A549 treated with CORT108297 at 1 μM for 4 hours (cell line): ENCODE measurements at places on chromosomes 12 and 14. TPM values are rescaled to one million over a fixed set of nuclear protein-coding genes. Genes with fewer than 3 reads are reported as not detected.

The SRP54 gene
- total RNA-seq: 52.4 to 74.7 TPM (median 56.8 TPM) in 5 replicates

The OAS2 gene
- total RNA-seq: 0.21 to 0.27 TPM (median 0.23 TPM) in 5 replicates

The EPYC gene
- not detected in 5 replicates for total RNA-seq

The TCL1A gene
- not detected in 5 replicates for total RNA-seq

The RIN3 gene
- total RNA-seq: 17.8 to 25.6 TPM (median 23.9 TPM) in 5 replicates

The CAPRIN2 gene
- total RNA-seq: 17.9 to 29.7 TPM (median 27.3 TPM) in 5 replicates

The GPR65 gene
- not detected in 5 replicates for total RNA-seq

The ERP29 gene
- 125 to 133 TPM (median 130 TPM) in 5 replicates for total RNA-seq

The ZBTB42 gene
- total RNA-seq: 2.3 to 4.0 TPM (median 3.5 TPM) in 5 replicates

The LRP1-AS gene
- not detected in 5 replicates for total RNA-seq

The KLRC2 gene
- total RNA-seq: 1.3 to 2.7 TPM (median 2.1 TPM) in 5 replicates

The GPRC5D gene
- not detected in 5 replicates for total RNA-seq

The DNM1L gene
- 43.9 to 57.1 TPM (median 53.9 TPM) in 5 replicates for total RNA-seq

The SPATA7 gene
- total RNA-seq: 3.7 to 6.0 TPM (median 4.6 TPM) in 5 replicates

The SIX6 gene
- not detected in 5 replicates for total RNA-seq

The IL26 gene
- not detected in 5 replicates for total RNA-seq

The SLC25A21 gene
- 0.35 to 1.3 TPM (median 0.75 TPM) in 5 replicates for total RNA-seq

The KRT80 gene
- 48.5 to 70.6 TPM (median 60.1 TPM) in 5 replicates for total RNA-seq

The PYM1 gene
- total RNA-seq: 37.2 to 39.7 TPM (median 38.6 TPM) in 5 replicates

The CLEC7A gene
- not detected in 5 replicates for total RNA-seq

The SLC6A15 gene
- 3.0 to 4.2 TPM (median 3.9 TPM) in 5 replicates for total RNA-seq

The LRTM2 gene
- total RNA-seq: 0.07 to 0.10 TPM in 2 of 5 replicates, not detected in the others

The PLEK2 gene
- 20.6 to 29.7 TPM (median 26.1 TPM) in 5 replicates for total RNA-seq

The REP15 gene
- 0.34 to 0.62 TPM (median 0.51 TPM) in 5 replicates for total RNA-seq

The SPIC gene
- not detected in 5 replicates for total RNA-seq

The KRT75 gene
- 0.13 to 0.21 TPM (median 0.16 TPM) in 5 replicates for total RNA-seq

The AQP2 gene
- total RNA-seq: not detected in 5 replicates

The CBLN3 gene
- total RNA-seq: 0.81 to 1.5 TPM (median 1.4 TPM) in 5 replicates

The TNFRSF1A gene
- 359 to 653 TPM (median 512 TPM) in 5 replicates for total RNA-seq

The GRIN2B gene
- total RNA-seq: 3.7 to 5.6 TPM (median 4.7 TPM) in 5 replicates

The BLTP3B gene
- total RNA-seq: 10.3 to 12.8 TPM (median 12.1 TPM) in 5 replicates

The NPFF gene
- total RNA-seq: not detected in 5 replicates

The KRT83 gene
- total RNA-seq: 3.4 to 6.5 TPM (median 5.6 TPM) in 5 replicates

The PPP4R3A gene
- 59.6 to 91.4 TPM (median 67.7 TPM) in 5 replicates for total RNA-seq

The ABCC9 gene
- total RNA-seq: 0.01 to 0.02 TPM in 2 of 5 replicates, not detected in the others

The CYP46A1 gene
- 0.09 to 0.22 TPM (median 0.15 TPM) in 5 replicates for total RNA-seq

The MSRB3 gene
- total RNA-seq: 19.5 to 24.4 TPM (median 22.8 TPM) in 5 replicates

The ACACB gene
- 6.0 to 9.1 TPM (median 7.7 TPM) in 5 replicates for total RNA-seq
